GM18507 (cell line): ENCODE measurements at places on chromosomes 2 and 18.

DNA sequence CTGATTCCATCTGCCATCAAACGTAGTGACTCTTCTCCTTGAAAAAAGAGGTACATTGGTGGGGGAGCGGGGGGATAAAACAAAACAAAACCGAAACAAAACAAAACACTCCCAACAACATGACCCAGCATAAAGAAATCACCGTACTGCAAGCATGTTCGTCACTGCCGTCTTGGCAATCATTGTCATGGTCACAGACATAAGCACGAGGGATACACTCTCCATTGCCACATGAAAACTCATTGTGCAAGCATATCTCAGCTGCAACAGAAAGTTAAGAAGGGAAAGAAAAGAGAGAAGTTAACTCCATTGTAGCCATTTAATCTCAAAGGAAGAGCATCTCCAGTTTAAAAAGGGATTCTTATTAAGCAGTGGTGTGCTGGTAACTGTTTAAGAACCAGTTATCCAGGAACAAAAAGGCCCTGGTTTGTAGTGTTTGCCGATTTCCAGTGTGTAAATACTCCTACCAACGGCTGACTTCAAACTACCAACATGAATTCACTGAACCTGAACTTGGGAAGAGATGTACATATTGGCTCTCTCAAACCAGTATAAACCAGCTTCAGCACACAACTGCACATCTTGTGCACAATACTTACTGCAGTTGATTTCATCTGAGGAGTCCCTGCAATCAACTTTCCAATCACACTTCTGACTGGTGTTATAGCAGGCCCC lies 68.2 kb downstream of the LRP2 start:
- no peak for DNase-seq

- DNase-seq: no peak
These were observed 16.0 kb downstream of the LINC00305 start for GRCh38 chr18:64132871-64133270.

DNA sequence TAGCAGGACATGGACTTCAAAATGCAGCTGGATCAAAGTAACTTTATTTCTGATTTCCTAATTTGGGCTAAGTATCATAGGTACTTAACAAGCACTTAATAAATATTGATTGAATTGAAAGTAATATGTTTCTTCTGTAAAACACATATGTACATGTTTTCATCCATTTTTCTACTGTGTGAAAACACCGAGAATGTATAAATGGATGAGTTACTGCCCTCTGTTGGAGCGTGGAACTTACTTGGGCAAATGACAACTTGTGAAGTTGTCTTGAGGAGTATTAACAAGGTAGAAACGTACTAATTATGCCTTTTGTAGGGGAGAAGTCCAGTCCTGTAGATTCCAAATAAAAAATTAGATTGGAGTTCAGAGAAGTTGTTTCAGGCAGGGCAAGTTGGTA lies 87.2 kb downstream of the PHLPP1 start:
- no peak for DNase-seq

DNA sequence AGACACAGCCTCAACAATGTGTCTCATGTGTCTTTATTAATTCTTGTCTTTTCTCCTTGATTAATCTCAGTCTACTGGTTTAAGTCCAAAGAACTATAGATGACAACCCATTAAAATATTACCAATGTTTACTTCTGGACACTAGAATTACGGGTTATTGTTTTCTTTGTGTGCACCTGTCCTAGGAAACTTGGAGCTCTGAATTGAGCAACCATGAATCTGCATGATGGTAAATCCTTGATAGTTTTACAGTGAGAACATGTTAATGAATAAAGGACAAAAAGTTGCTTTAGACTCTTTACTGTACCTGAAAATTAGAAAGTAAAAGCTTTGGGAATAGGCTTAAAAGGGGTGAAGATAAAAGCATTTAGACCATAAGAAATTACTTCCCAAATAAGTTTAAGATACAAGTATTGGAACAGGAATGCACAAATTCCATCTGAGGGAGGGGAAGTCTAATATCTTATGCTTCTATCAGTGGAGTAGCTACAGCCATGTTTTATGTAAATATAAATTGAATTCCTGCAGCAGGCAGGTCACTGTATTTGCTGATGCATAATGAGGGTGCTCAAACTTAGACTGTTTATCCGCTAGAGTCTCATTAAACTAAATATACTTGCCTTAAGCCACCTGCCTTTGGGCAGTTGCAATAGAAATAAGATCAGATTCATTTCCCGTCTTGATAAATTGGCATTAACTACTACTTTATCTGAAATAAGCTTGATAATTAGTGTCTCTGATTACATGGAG lies 603.7 kb upstream of the GCFC2 start:
- DNase-seq: no peak

GRCh38 chr2:99184811-99185210 lies 3.8 kb downstream of the MRPL30 start:
- no peak for DNase-seq
